ENCODE measurements at places on chromosomes 13 and 19. TPM values are rescaled to one million over a fixed set of nuclear protein-coding genes. Genes with fewer than 3 reads are reported as not detected.

The DACH1 gene
- 2.2 TPM for total RNA-seq

The CGB1 gene
- not detected for total RNA-seq

The ADGRE3 gene
- not detected for total RNA-seq

DNA sequence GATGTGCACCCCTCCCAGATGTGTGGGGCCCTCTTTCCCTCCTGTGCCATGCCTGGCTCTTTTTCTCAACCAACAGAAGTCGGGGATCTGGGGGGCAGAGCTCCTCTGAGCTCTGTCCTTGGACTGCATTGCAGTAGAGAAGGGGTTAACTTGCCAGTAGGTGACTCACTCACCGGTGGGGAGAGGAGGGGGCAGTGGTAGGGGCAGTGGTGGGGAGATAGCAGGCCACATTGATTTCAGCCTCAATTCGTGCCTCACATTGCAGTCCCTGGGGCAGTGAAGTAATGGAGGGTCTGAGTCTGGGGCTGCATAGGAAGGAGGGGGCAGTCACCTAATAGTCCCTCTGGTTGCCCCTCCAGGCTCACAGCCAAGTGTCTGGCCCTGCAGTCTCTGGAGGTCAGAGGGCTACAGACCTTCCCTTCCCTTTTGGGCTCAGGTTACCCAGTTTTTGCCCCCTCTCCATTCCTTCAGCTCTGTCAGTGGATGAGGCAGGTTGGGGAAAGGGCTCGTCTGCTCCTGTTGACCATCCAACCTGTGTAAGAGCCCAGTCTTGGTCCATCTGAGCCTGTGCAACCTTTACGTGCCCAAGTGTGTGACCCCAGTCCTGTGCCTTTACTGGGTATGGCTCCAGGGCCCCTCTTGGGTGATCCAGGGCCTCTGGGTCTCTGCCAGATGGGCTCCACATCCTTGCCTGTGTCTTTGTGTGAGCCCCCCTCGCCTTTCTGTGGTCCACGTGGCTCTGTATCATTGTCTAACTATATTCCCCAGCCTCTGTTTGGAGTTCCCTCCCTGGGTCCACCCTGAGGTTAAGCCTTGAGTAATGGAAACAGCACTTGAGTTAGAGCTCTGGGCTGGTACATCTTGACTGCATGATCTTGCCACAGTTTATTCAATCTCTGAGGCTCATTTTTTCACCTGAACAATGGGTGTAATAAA lies 13.0 kb downstream of the CIC start:
- no peaks in the 10 kb centered on the region for H3K27me3 ChIP-seq
- H3K36me3 ChIP-seq: no peaks in the 10 kb centered on the region
- H3K4me3 ChIP-seq: peak overlapping the region; percentile 100
- peaks cover 3% of the 10 kb centered on the region for H3K4me1 ChIP-seq
- peak; percentile 34 for DNase-seq

GRCh38 chr19:3006075-3006767 lies 22.9 kb downstream of the TLE2 start:
- no peak overlapping the region for H3K27ac ChIP-seq
- no peak overlapping the region for H3K4me3 ChIP-seq
- no peaks in the 10 kb centered on the region for H3K36me3 ChIP-seq
- no peaks in the 10 kb centered on the region for H3K27me3 ChIP-seq

DNA sequence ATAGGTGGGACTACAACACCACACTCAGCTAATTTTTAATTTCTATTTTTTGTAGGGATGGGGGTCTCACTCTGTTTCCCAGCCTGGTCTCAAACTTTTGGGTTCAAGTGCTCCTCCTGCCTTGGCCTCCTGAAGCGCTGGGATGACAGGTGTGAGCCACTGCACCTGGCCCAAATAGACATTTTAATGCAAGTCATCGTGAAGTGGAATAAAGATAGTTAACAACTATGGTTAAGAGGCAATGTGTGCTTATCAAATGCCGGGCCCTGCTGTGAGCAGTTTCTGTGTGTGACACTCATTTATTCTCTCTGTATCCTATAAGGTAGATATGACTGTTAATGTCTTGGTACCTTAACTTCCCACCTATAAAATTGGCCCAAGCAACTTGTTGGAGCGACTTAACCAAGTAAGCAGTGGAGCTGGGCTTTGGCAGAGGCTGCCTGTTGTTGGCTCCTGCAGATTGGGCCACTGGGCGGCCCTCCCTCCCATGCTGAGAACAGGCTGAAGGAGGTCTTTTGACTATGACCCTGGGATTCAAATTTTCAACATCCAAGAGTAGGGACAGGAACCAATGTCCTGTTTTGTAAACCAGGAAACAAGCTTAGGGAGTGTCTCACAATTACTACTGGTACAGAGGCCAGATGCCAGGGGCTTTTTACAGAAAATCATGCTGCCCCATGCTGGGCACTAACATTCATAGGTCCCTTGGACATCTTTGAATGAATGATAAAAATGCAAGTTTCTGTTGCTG lies 450.7 kb downstream of the TSHZ3 start:
- DNase-seq: no peak
- no peaks in the 10 kb centered on the region for H3K4me1 ChIP-seq
- H3K4me3 ChIP-seq: no peak overlapping the region
- H3K27ac ChIP-seq: no peak overlapping the region
- no peaks in the 10 kb centered on the region for H3K27me3 ChIP-seq
- no peaks in the 10 kb centered on the region for H3K36me3 ChIP-seq

DNA sequence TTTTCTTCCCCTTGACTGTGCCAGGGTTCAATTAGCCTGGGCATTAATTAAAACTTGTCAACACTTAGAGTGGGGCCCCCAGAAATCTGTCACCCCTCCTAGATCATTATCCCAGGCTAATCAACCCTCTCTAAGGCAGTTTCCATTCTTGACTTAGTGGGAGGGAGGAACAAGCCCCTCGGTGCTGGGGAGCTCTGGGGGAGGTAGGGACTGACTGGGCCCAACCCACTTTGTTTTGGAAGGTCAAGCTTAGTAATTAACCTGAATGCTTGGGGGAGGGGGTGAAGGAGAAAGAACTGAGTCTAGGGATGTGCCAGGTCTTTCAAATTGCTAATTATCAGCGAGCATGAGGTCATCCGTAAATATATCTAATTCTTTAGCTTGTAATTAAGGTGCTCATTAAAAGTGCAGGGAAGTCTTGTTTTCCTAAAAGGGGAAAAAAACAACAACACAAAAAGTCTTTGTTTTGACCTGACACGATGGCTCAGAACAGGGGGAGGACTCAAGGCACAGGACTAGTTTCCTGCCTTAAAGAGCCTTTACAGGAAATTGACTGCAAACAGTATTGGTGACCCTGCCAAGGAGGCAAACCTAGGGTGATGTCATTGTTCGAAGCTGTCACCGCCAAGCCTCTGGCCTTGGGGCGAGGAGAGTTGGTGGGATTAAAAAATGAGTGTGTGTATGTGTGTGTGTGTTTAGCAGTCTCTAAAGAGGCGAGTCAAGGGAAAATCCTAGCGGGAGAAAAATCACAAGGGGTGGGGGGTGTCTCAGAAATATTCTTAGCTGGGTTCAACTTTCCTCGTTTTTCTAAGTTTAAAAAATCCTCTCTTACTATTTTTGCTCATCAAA lies 19.4 kb downstream of the ACTN4 start:
- no peak overlapping the region for H3K4me3 ChIP-seq
- no peak for DNase-seq
- no peaks in the 10 kb centered on the region for H3K27me3 ChIP-seq

DNA sequence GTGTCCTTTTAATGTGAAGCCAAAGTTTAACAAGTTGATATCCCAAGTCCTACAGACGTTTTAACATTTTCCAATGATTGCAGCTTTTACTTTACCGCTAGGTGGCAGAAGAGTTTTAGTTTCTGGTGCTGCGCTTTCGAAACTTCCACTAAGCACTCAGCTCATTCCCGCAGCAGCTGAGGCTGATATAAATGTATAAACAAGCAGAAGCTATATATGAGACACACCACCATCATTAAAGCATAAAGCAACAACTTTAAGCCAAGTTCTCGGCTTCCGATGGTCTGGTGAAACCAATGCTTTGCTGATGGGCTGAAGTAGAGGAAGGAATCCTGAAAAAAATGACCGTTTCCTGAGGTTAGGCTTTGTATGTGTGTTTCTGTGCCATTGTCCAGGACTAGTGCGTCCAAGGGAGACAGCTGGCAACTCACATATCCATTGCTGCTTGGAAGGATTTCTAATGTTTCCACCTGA lies 753.9 kb downstream of the OLFM4 start:
- H3K4me1 ChIP-seq: peaks cover 4% of the 10 kb centered on the region
- no peaks in the 10 kb centered on the region for H3K27me3 ChIP-seq
- H3K4me3 ChIP-seq: peak overlapping the region; percentile 27
- peak; percentile 21 for DNase-seq
- H3K27ac ChIP-seq: no peak overlapping the region
- no peaks in the 10 kb centered on the region for H3K36me3 ChIP-seq

DNA sequence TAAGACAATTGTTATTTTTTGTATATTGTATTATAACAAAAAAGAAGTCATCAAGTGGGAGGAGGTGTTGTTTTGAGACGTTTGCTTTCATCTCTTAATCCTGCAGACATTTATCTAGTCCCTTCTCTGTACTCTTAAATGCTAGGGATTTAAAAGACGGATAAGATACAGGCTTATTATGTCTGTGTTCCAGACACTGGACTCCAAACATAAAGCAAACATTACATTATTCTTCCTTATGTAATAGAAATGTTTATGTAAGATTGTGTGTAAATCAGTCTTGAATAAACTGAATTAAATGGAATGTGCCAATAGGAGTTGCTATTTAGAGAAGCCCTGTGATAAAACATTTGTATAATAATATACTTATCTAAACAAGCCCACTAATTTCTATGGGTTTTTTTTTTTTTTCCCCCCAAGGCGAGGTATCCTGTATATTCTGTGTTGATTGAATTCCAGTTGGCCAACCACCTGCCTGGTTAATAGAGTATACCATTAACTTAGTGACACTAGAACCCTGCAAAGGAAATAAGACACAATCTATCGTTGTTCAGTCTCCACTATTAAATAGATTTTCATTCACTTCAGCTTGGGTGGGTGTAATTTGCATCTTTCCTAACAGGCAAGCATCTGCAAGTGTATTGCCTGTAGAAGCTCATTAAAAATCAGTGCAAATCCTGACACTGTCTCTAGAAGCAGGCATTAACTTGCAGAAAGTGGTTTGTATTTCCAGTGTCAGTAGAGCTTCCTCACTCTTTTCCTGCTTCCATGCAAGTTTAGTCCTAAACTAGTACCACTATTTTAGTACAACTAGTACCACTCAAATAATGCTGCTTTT lies 69.0 kb downstream of the LRCH1 start:
- H3K4me3 ChIP-seq: no peak overlapping the region
- DNase-seq: no peak
- no peaks in the 10 kb centered on the region for H3K4me1 ChIP-seq
- H3K27ac ChIP-seq: no peak overlapping the region
- no peaks in the 10 kb centered on the region for H3K27me3 ChIP-seq

GRCh38 chr13:114136576-114136975 lies 4.2 kb upstream of the RASA3 start:
- no peaks in the 10 kb centered on the region for H3K27me3 ChIP-seq
- no peaks in the 10 kb centered on the region for H3K4me1 ChIP-seq
- H3K27ac ChIP-seq: no peak overlapping the region

GRCh38 chr13:32016631-32017030 lies 14.9 kb upstream of the FRY start:
- H3K36me3 ChIP-seq: no peaks in the 10 kb centered on the region
- DNase-seq: no peak
- H3K27ac ChIP-seq: no peak overlapping the region
- H3K4me3 ChIP-seq: no peak overlapping the region
- H3K4me1 ChIP-seq: no peaks in the 10 kb centered on the region
- no peaks in the 10 kb centered on the region for H3K27me3 ChIP-seq

DNA sequence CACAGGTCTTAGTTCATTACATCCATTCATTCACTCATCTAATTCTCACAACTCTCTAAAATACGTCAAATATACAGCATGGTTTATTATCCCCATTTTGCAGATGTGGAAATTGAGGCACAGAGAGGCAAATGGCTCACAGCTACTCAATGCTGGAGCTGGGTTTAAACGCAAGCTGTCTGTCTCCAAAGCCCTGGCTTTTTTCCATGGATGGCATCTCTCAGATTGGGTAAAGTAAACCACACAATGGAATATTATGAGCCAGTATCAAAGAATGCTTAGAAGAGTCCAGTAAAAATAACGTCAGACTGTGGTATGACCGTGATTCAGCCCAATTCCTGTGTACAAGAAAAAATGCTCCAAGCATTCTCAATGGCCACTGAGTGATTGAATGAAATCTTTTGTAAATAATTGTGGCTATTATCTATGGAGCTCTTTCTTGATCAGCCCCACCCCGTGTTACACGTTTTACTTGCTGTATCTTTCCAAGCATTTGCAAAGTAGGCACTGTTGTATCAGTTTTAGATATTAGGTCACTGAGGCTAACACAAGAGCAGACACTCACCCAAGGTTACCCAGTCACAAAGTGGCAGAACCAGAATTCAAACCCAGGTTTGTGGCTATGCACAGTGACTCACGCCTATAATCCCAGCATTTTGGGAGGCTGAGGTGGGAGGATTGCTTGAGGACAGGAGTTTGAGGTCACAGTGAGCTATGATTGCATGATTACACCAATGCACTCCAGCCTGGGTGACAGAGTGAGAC lies 5.5 kb upstream of the ACP7 start:
- no peaks in the 10 kb centered on the region for H3K36me3 ChIP-seq
- DNase-seq: no peak

- H3K4me1 ChIP-seq: no peaks in the 10 kb centered on the region
- no peaks in the 10 kb centered on the region for H3K36me3 ChIP-seq
- no peak for DNase-seq
- no peak overlapping the region for H3K4me3 ChIP-seq
- H3K27me3 ChIP-seq: no peaks in the 10 kb centered on the region
- no peak overlapping the region for H3K27ac ChIP-seq
Observed at GRCh38 chr19:45305007-45305406, 17.7 kb downstream of the CKM start.

GRCh38 chr13:106681536-106681935 lies 113.6 kb upstream of the ARGLU1 start:
- DNase-seq: no peak
